ENCODE measurements at places on chromosomes 12 and 14.
A peak's percentile ranks its signal among the peaks of the same experiment; 100 is the strongest.

- no peak for DNase-seq
These were observed 128.3 kb downstream of the AKAP6 start for GRCh38 chr14:32457213-32457920.

GRCh38 chr14:53619691-53620231 is 336.9 kb downstream of the BMP4 start:
- DNase-seq: no peak

GRCh38 chr12:72974954-72975555 is 702.9 kb downstream of the TRHDE start:
- DNase-seq: no peak

DNA sequence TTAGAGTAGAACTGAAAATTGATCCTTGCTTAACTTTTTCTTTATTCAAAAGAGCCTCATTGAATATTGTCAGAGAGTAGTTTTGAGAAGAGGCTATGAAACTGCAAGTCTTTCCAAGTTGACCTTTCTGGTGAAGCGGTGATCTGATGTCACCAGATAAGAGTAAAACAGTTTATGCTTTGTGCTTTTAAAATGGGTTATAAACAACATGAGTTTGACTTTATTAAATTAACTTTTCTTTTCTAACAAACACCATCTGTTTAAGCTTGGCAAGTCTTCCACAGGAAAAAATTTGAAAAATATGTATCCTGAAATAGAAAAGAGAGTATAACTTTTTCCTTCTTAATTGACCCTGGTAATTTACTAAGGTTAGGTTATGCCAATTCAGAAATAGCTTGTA is 408.7 kb upstream of the NOVA1 start:
- no peak for DNase-seq

DNA sequence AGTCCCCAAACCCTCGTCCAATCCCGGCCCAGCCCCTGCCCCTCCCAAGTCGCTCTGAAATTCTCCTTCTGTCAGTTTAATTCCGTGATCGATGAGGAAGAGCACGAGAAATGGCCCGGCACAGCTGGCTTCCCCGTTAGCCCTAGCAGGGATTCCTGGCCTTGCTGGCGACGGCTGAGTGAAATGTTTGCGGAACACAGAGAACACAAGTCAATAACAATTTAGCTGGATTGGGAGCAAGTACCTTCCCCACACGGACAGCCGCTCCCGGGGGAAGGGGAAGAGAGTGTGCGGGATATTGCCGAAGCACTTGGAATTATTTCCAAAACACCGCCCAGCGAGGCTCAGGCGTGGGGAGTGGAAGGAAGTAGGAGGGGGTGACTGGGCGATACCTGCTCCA is 134.6 kb downstream of the RBM19 start:
- DNase-seq: no peak

- DNase-seq: no peak
These were observed 28.2 kb downstream of the TRAF3 start for GRCh38 chr14:102805371-102805891.

GRCh38 chr12:57849035-57849434 is 2.5 kb upstream of the CTDSP2 start:
- no peak for DNase-seq

GRCh38 chr14:52369305-52369801 is 55.2 kb downstream of the PTGER2 start:
- no peak for DNase-seq

GRCh38 chr14:39406560-39406959 is 25.7 kb downstream of the FBXO33 start:
- DNase-seq: no peak

DNA sequence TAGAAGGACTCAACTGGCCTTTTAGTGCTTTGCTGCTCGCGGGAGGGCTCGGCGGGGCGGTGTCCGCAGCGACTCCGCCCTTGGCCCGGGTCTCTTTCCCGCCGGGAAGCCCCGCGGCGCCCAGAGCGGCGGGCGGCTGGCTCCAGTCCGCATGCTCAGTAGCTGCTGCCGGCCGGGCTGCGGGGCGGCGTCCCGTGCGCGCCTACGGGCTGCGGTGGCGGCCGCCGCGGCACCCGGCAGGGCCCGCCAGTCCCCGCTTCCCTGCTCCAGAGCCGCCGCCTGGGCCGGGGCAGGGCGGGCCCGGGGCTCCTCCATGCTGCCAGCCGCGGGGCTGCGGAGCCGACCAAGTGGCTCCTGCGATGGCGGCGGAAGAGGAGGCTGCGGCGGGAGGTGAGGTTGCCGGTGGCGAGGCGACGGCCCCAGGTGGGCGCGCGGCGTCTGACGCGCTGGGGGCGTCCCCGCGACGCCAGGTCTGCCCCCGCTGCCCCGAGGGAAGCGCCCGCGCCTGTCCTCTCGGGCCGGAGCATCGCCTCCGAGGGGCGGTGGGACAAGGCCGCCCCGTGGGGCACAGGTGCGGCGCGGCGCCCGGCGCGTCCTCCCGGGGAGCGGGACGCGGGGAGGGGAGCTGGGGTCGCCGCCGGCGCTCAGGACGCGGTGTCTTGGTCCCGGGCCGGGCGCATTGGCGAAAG is at the start of gene BMAL2:
Gene BMAL2 (plus strand): TSS at position 123 of the 689 bp plus-strand sequence. CDS start 237 bp downstream, at position 360.
- DNase-seq: peak; percentile 58

DNA sequence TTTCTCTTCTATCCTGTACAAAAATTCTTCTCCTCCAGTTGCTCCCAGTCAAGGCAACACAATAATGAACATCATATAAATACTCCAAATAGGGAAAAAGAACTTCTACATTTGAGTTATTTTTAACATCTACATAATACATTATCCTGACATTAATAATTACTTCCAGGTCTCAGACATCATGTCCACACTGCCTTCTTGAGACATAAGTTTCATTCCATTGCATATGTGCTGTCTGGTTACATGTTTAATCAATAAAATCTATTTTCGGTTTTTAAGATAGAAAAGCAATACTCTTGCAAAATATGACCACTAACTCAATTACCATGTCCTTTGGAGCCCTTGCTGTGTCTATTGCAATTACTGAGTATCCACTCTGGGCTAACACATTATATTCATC is 881.9 kb downstream of the GALC start:
- DNase-seq: no peak

- no peak for DNase-seq
These were observed 7.0 kb downstream of the MLF2 start for GRCh38 chr12:6745741-6746525.

DNA sequence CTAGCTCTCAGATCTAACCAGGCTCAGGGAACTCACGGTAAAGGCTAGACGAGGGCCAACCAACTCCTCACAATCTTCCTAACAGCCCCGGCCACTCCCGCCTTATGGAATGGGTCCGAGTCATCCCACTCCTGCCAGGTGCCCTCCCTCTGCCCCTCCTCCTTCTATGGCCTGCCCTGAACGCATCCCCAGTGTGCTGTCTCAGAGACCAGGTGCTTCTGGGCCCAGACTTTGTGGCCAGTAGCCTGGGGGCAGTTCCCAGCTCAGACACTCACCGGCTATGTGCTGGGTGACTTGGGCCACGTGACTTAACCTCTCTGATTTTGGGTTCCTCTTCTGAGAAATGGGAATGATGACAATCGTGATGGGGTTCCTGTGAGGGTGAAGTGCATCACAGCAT is 22.5 kb downstream of the PAPLN start:
- DNase-seq: no peak

DNA sequence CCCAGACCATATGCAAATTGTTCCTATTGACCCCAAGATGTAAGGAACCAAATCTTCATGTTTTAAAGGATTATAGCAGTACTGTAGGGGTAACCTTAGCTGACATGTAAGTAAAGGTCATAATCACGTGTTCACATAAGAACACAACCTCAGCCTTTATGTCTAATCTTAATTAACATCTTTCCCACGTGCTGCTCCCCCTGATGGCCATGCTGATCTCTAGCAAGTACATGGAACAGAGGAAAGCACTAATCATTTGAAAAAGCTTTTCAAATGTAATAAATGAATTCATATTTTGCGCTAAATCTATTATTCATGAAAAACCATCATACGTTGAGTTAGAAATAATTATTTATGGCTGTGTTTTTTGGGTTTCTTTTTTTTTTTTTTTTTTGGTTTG is 30.5 kb upstream of the ITPR2 start:
- DNase-seq: no peak

- no peak for DNase-seq
These were observed 115.5 kb downstream of the DHRS2 start for GRCh38 chr14:23751616-23752015.

DNA sequence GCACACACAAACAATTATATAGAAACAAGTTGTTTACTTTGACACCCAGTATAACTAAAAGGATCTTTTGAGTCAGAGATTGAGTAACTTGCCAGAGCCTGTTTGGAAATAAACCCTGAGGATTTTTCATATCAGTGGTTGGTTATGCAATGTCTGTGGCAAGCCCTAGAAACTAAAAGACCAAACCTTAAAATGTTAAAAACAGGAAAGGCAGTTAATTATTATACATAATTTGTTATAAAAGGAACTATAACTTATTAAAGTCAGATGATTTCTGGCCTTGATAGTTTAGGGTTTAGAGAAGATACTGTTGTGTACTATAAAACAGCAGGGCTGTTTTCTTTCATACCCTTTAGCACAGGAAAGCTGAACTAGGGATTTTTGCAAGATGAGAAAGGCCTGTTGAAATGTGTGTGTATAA is 44.1 kb downstream of the PSEN1 start:
- no peak for DNase-seq

DNA sequence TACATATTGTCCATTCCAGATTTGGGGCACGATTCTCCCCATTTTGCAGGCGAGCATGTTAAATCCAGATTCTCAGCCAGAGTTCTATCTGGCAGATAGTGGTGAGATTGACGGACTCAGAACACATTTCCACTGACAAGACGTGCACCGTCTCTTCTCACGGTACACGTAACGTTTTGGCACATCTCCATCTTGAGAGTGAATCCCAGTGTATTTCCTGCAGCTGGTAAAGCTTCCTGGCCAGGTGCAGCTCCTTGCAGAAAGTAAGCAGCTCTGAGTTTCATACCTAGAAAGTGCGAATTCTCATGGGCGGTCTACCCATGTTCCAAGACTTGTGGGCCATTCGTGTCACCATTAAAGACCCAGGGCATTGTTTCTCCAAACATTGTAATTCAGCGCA is 102.6 kb downstream of the TSPAN9 start:
- DNase-seq: no peak

DNA sequence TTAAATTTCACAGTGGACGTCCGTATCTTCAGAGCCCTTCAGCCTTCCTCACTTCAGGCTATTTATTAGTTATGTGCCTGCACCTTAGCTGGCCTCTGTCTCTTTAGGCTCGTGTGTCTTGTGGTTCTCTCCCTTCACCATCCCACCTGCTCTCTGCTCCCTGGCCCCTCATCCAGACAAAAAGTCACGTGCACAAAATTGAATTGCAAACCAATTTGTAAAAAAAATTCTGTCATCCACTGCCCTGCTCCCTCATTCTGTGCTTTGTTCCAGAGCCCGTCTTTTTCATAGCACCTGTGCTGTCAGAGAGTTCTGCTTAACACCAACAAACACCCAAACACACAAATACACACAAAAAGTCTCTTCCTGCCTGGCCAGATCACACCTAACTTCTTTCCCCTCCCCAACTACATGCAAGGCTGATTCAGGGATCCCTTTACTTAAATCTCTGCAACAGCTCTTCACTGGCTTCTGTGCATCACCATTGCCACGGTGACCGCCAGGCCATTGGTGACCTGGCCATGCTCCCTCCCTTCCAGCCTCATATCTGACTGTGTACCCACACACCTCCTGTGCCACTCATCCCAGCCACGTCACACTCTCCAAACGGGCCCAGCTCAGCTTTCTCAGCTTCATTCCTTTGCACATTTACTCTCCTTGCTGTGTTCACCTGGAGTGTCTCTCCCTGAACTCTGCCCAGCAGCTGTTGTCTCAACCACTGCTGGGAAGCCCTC is 205.7 kb downstream of the TTC8 start:
- no peak for DNase-seq

GRCh38 chr12:25155022-25155576 is 39.9 kb downstream of the DNAI7 start:
- no peak for DNase-seq

- peak; percentile 74 for DNase-seq
These were observed at the start of gene PITPNM2 for GRCh38 chr12:123150744-123151456. TSS of gene PITPNM2 (minus strand) at chr12:123151090. CDS start at chr12:123034590, 116,500 bp downstream.

- DNase-seq: no peak
These were observed 59.2 kb downstream of the ZNF641 start for GRCh38 chr12:48291511-48291910.

DNA sequence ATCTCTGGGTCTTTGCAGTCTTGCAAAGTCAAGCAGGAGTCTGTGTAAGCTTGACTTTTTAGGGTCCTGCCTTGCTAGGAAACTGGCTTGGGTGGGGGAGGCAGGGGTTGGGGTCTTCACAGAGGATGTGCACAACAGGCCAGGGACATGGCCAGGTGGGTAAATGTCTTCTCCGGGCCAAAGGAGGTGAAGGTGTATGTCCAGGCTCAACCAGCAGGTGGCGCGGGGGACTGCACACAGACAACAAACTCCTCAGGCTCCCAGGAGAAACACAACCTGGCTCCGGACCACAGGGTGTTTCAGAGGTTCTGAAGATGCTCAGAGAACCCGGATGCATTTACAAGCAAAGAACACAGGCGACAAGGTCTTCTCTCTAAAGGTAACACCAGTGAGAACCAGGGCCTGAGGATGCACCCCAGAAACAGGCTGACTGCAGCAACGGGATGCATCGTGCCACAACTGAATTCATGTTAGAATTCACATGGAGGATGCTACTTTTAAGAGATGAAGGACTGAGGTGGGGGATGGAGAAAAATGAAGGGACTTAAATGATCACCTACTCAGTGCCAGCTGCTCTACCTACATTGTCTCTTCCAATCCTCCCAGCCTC is 56.0 kb downstream of the PLEKHG3 start:
- peak; percentile 91 for DNase-seq

DNA sequence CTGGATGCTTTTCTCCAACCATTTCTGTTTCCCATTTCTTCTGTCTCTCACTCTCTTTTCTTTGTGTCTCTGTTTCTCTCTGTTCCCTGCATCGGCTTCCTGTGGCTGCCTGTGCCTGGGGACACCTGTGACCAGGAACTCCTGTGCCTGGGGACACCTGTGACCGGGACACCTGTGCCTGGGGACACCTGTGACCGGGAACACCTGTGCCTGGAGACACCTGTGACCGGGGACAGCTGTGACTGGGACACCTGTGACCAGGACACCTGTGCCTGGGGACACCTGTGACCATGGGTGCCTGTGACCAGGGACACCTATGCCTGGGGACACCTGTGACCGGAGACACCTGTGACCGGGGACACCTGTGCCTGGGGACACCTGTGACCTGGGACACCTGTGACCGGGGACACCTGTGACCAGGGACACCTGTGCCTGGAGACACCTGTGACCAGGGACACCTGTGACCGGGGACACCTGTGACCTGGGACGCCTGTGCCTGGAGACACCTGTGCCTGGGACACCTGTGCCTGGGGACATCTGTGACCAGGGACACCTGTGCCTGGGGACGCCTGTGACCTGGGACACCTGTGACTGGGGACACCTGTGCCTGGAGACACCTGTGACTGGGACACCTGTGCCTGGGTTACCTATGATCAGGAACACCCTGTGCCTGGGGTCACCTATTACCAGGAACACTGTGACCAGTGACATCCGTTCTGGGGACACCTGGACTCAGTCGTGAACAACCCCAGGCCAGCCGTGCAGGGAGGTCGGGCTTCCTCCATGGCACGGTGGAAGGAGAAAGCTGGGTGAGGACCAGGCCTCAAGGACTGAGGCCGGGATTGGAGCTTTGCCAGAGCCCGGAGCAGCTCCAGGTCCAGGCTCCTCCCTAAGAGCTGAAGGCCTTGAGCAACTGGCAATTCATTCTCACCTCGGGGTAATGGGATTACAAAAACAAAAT is 23.4 kb upstream of the FBRSL1 start:
- no peak for DNase-seq

- DNase-seq: no peak
These were observed 27.8 kb downstream of the CNOT2 start for GRCh38 chr12:70271025-70271424.

All from 8988T (cell line).